Foreskin keratinocyte (primary cell): ENCODE measurements at places on chromosomes 3 and 15. TPM values are rescaled to one million over a fixed set of nuclear protein-coding genes. Genes with fewer than 3 reads are reported as not detected.

The SLC22A13 gene
- 0.03 TPM in 1 of 2 replicates, not detected in the other for polyA plus RNA-seq

The TFG gene
- polyA plus RNA-seq: 151 and 155 TPM in 2 replicates

The NDN gene
- polyA plus RNA-seq: 5.9 and 7.8 TPM in 2 replicates

The ELL3 gene
- 1.9 and 3.0 TPM in 2 replicates for polyA plus RNA-seq

The GPR27 gene
- polyA plus RNA-seq: 0.16 and 0.25 TPM in 2 replicates

The TMEM89 gene
- 0.08 TPM in 1 of 2 replicates, not detected in the other for polyA plus RNA-seq

The CPA3 gene
- polyA plus RNA-seq: not detected in 2 replicates
